Esophagus muscularis mucosa (tissue), 4 donors: ENCODE measurements at places on chromosomes 16 and 17. TPM values are rescaled to one million over a fixed set of nuclear protein-coding genes. Genes with fewer than 3 reads are reported as not detected.

PIEZO1 gene
- total RNA-seq, result 140 TPM

DNA sequence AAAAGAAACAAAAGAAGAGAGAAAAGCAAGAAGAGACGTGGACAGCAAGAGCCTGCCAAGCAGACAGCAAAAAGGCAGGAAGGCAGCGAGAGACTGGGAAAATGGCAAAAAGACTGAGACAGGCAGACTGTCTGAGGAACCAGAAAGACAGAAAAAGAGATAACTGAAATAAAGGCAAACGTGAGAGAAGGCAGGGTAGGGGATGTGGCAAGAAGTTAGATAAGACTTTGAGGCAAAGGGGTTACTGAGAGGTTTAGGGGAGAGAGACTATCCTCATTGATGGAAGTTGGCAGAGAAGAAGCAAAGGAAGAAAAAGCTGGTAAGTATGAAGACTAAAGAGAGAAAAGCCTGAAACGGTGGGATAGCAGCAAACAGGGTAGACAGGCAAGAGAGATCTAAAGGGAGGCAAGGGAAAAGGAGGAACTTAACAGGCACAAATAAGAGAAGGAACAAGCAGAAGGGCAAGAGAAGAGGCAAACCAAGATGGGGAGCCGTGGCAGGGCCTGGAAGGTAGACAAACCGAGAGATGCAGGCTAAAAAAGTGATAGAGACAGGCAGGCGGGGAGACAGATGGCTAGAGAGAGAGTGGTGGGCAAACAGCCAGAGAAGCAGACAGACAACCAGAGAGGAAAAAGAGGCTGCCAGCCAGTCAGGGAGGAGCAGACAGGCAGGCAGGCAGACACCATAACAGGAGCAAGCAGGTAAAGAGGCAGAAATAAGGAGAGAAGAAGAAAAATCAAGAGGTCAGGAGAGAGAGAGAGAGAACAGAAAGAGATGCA, 7.1 kb upstream of the CHD3 start:
- no peak overlapping the region for H3K4me3 ChIP-seq
- DNase-seq, result no peak
- H3K4me1 ChIP-seq, result peaks cover 48% of the 10 kb centered on the region
- H3K36me3 ChIP-seq, result no peaks in the 10 kb centered on the region
- no peaks in the 10 kb centered on the region for H3K27me3 ChIP-seq

SP6 gene
- 0.17 TPM for total RNA-seq

DNA sequence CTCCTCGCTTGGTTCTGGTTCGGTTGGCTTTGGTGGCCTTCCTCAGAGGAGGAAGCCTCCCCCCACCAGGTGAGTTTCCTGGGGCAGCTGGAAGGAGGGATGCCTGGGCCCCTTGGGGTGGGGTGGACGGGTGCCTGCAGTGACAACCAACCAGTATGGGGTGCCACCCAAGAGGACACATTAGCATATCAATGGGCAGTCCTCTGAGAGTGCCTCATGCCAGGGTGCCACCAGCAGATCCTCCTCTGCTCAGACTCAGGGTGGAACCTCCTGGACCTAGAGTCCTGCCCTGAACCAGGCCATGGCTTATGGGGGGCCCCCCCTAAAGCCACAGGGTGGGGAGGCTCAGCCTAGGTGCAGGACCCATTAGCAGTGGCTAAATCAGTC, 2.7 kb downstream of the PPP1R1B start:
- H3K27ac ChIP-seq, result no peak overlapping the region
- H3K4me1 ChIP-seq, result peaks cover 14% of the 10 kb centered on the region
- no peaks in the 10 kb centered on the region for H3K36me3 ChIP-seq
- H3K27me3 ChIP-seq, result peaks cover 83% of the 10 kb centered on the region

DNA sequence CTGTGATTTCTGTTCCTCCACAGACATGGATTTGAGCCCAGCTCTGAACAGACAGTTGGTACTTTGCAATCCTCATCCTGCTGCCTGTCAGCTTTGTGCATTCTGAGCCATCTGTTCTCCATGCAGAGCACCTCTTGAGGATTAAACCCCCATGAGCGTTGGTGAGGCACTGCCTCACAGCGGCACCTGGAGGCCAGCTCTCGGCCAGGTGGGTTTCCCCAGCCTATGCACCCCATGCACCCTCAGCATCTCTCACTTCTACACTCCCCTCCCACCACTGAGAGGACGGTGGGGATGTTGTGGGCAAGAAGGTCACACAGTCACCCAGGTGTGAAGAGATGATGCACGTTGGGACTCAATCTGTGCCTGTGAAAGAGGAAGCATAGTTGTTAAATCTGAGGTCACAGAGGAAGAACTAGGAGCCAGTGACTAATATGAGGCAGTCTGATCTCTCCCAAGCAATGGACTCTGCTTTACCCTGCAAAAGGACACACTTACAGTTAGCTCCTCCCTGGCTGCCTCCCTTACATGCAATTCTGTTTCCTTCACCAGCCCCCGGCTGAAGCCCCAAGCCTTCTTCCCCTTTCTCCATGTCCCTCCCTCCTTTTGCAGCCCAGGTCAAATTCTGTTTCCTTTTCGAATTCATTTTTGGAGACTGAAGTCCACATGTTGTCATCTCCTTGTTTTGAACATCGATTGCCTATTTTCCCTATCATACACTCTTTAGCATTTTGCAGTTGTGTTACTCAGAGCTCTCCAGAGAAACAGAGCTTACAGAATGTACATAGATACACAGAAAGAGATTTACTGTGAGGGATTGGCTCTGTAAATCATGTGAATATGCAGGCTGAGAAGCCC, 58.5 kb downstream of the HS3ST3B1 start:
- H3K27me3 ChIP-seq, result no peaks in the 10 kb centered on the region
- H3K27ac ChIP-seq, result no peak overlapping the region
- DNase-seq, result no peak
- H3K4me1 ChIP-seq, result no peaks in the 10 kb centered on the region

AANAT gene
- not detected for total RNA-seq

- H3K4me3 ChIP-seq, result no peak overlapping the region
- DNase-seq, result no peak
- H3K4me1 ChIP-seq, result no peaks in the 10 kb centered on the region
Measured at GRCh38 chr17:80119271-80119791, 17.9 kb downstream of the GAA start.

NPIPA3 gene
- total RNA-seq, result 0.83 TPM

LITAF gene
- 31.5 TPM for total RNA-seq

TBX6 gene
- 0.84 TPM for total RNA-seq

ARHGAP27 gene
- total RNA-seq, result 11.2 TPM

DNA sequence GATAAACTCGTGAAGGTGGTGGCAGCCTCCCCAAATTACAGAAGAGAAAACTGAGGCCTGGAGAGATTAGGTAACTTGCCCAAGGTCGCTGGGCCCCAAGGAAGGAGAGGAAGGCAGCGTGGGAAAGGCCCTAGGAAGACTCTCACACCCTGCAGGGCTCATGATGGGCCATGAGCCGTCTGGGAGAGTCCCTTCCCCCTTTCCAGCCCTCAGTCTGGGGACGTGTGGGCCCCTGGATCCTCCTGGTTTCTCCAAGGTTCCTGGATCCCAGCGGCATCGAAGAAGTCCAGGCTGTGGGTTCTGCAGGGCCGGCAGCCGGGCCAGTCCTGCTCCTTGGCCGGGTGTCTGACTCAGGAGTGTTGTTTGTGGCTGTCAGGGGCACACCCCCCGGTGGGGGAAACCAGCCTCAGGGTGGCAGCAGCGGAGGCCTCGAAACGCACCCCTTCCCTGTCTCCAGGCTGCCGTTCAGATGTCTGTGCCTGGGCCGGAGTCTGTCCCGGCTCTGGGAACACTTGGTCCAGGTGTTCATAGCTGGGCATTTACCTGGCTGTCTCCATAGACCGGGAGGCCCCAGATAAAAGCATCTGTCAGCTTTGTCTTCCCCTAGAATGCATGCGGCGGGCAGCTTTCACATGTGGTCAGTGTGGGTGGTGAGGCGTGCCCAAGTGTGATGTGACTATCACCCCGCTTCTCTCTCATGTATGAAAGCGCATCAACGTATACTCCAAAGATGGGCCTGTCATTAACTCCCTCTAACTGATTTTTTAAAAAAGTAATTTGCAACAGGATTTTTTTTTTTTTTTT, 3.7 kb upstream of the RAP1GAP2 start:
- H3K4me3 ChIP-seq, result no peak overlapping the region
- DNase-seq, result no peak
- H3K4me1 ChIP-seq, result no peaks in the 10 kb centered on the region
- H3K27ac ChIP-seq, result no peak overlapping the region
- H3K36me3 ChIP-seq, result no peaks in the 10 kb centered on the region

TRPV3 gene
- total RNA-seq, result 0.57 TPM

DNA sequence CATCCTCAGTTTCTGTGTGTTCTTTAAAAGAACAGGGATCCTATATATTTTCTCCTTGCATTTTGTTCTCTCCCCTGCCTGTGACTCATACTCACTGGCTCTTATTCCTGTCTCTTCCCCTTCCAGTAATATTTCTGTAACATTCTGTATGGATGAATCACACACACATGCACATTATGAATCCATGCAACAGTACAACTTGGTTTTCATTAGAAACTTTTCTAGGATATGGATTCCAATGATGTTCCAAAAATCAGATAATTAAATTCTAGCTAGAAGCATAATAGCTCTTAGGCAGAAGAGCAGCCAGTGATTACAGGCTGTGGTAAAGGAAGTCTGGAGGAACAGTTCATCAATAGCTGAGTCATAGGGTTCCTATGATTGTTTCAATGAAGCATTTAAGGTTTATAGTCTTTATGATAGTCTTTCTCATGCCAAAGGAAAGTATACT, 119.6 kb upstream of the PMFBP1 start:
- H3K4me1 ChIP-seq, result peaks cover 13% of the 10 kb centered on the region
- H3K27ac ChIP-seq, result peak overlapping the region; percentile 68
- DNase-seq, result no peak
- no peaks in the 10 kb centered on the region for H3K36me3 ChIP-seq
- H3K27me3 ChIP-seq, result no peaks in the 10 kb centered on the region
- no peak overlapping the region for H3K4me3 ChIP-seq

- H3K27ac ChIP-seq, result no peak overlapping the region
- H3K36me3 ChIP-seq, result no peaks in the 10 kb centered on the region
- no peak overlapping the region for H3K4me3 ChIP-seq
- H3K27me3 ChIP-seq, result no peaks in the 10 kb centered on the region
Measured at GRCh38 chr16:12147681-12148080, 171.1 kb downstream of the SNX29 start.

- H3K36me3 ChIP-seq, result no peaks in the 10 kb centered on the region
- peaks cover 56% of the 10 kb centered on the region for H3K4me1 ChIP-seq
- H3K4me3 ChIP-seq, result no peak overlapping the region
- H3K27ac ChIP-seq, result no peak overlapping the region
- DNase-seq, result no peak
Measured at GRCh38 chr17:50053654-50053960, 2.3 kb upstream of the ITGA3 start.

DNA sequence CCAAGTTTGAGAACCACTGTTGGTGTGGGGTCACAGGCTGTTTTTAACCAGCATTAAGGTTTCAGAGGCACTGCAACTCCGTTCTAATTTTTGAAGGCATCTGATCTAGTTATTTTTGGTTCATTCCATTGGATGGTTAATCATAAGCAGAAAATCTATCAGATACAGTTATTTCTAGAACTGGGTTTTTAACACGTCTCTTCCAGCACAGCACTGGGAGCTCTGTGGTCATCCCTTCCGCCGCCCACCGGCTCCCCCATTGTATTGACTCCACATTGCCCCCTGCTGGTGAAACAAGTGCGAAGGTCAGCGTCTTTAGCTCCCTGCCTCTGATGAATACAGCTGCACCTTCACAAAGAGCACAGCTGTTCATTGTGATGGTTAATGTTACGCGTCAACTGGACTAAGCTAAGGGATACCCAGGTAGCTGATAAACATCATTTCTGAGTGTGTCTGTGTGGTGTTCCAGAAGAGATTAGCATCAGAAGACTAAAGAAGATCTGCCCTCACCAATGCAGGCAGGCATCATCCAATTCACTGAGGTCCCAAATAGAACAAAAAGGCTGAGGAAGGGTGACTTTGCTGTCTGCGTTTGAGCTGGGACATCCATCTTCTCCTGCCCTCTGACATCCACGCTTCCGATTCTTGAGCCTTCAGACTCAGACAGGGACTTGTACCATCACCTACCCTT, 8.5 kb downstream of the CCL18 start:
- H3K4me1 ChIP-seq, result no peaks in the 10 kb centered on the region
- H3K27ac ChIP-seq, result no peak overlapping the region
- no peak overlapping the region for H3K4me3 ChIP-seq
- DNase-seq, result no peak
- H3K36me3 ChIP-seq, result no peaks in the 10 kb centered on the region

TAF15 gene
- total RNA-seq, result 93.8 TPM

- H3K4me3 ChIP-seq, result no peak overlapping the region
- H3K4me1 ChIP-seq, result no peaks in the 10 kb centered on the region
Measured at GRCh38 chr17:51385208-51385607, 124.9 kb downstream of the UTP18 start.

- H3K36me3 ChIP-seq, result no peaks in the 10 kb centered on the region
- H3K27ac ChIP-seq, result no peak overlapping the region
- DNase-seq, result no peak
Measured at GRCh38 chr16:64343061-64343819, 778.6 kb downstream of the CDH11 start.
